ENCODE measurements at places on chromosomes 3 and 15. TPM values are rescaled to one million over a fixed set of nuclear protein-coding genes. Genes with fewer than 3 reads are reported as not detected.

The MTFMT gene
- total RNA-seq: 22.1 TPM

The HIGD2B gene
- not detected for total RNA-seq

The IGDCC3 gene
- total RNA-seq: not detected

The WNT5A gene
- total RNA-seq: 4.4 TPM

The SLC22A13 gene
- total RNA-seq: not detected

The SCG5 gene
- total RNA-seq: 4.9 TPM

The SSUH2 gene
- 0.07 TPM for total RNA-seq

The BFSP2 gene
- not detected for total RNA-seq

The FRMD5 gene
- 3.0 TPM for total RNA-seq

The SIDT1 gene
- total RNA-seq: 0.36 TPM

The NEK10 gene
- total RNA-seq: 0.06 TPM

The GJD2 gene
- not detected for total RNA-seq

DNA sequence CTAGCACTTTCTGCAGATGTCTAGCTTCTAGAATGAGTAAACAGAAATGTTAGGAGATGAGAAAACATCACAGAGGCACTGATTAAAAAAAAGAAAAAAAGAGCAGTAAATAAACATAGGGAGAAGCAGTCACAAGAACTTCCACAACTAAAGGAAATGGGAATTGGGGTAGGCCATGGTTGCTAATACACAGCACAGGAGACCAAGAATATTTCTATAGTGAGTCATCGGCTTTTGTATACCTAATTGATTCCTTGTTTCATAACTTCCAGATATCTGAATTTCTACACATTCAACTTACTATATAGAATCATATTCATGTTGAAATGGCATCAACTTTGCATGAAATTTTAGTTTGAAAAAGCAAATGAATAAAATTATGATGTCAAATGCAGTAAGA is 47.3 kb upstream of the TCF12 start:
- DNase-seq: peak; percentile 50

- no peak for DNase-seq
Observed at GRCh38 chr3:5891711-5892110, 704.2 kb downstream of the EDEM1 start.

DNA sequence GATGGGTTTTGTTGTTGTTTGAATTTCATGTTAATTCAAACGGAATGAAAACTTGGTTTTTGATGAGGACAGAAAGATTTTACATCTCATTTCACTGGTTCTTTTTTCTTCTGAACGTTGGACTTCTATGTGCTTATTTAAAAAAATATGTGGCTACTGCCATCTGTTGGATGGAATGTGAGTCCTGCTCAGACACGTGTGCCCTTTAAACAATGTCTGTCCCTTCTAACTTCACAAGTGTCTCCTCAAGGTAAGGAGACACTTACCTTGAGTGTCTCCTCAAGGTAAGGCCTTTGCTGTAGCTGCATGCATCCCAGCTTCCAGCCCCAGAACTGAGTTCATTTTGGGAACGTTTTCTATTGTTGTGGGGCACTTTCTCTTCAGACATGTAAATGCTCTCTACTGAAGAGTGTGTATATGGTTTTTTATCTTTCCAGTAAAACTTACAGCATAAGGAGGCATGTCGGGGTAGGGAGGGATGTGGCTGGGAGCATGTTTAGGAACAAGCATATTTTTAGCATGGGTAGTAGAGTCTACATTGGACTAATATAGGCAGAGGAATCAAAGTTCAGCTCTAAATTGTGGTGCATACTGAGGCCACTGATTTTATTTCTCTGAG is 63.1 kb upstream of the UBE3A start:
- DNase-seq: peak; percentile 6

DNA sequence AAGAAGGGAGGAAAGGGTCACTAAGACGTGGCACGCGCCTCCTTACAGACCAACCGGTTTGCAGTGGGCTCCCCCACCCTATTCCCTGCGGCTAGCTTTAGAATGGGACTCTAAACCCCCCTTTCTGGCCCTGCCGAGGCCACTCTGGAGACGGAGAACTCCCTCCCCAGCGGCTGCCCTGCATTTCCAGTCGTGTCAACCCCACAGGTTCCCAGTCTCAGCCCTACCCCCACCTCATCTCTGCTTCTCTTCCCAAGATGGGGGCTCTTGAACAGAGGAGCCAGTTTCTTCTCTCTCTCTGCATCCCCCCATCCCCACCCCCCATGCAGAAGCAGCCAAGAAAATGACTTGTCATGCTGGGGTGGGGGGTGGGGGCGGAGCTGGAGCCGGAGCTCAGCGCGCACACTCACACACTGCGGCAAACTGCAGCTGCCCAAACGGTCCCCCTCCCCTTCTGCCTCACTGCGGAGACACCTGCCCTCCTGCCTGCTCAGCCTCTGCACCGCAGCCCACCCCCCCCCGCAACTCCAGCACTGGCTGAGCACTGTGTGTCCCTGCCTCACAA is 871 bp downstream of the MAP1A start:
- no peak for DNase-seq

DNA sequence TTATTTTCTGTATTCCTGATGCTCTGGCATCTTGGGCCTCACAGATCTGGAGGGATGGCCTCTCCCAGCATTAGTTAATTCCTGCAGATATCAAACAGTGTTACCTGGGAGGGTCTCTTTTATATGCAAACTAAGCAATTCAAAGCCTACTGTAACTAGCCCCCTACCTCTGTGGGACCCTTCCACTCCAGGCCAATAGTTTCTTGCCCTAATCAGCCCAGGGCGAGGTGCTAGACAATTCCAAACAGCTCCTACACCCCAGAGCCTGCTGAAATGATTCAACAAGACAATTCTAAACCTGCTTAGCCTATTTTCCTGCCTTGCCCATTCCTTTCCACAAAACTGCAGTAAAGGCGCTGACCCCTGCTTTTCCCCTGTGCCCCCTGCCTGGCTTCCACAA is 106.6 kb upstream of the IGSF10 start:
- DNase-seq: no peak

DNA sequence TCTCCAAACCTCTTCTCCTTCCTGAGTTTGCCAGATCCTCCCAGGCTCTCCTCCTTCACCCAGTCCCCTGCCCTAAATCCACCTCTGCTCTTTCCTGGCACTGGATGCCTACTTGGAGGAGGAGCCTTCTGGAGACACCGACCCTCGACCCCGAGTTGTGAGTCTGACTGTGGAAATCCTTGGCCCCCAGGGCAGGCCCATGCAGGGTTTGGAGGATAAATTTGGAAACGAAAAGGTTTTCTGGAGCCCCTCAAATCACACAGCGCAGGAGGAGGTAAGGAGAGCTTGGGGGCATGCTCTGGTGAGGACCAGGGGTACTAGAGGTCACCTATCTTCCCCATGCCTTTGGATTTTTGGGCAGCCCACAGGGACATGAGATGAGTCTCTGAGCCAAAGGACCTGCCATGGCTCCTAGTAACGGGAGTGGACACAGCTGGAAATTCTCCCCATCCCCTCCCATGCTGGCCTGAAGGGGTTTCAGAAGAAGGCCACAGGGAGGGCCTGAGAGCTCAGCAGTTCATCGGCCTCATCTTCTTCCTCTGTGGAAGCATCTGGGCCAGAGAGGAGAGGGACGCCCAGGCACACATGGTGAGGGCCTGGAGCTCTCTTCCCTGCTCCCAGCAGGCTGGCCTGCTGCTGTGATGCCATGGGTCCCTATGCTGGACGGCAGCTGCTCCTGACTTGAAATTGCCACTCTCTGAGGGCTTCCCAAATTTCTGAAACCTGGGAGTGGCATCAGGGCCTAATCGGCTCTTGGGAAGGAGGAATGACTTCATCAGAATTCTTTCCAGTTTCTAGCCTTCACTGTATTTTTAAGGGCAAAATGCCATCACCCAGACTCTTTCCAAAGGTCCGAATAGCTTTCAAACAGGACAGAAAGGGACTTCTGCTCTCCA is 68.6 kb upstream of the ITGA11 start:
- no peak for DNase-seq

GRCh38 chr15:72184165-72184811 is 13.3 kb downstream of the GRAMD2A start:
- DNase-seq: peak; percentile 66

GRCh38 chr3:171718493-171719185 is 91.6 kb downstream of the PLD1 start:
- DNase-seq: no peak

- no peak for DNase-seq
Observed at GRCh38 chr15:31434275-31434587, 107.6 kb downstream of the KLF13 start.

DNA sequence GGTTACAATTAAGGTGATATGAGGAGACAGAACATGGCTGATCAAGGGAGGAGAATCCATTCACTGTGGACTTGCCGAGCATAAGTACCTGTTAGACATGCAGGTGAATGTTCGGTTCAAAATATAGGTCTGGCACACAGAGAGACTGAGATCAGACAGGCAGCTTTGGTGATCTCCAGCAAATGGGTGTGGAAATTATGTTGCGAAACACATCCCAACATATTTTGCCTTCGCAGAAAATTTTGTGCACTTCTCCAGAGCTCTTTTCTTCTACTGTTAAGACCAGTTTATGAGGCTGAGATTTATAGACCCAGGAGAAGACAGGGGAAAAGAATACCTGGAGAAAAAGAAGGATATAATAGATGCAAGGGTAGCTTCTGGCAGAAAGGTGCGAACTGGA is 183.2 kb downstream of the NEK10 start:
- DNase-seq: no peak

- no peak for DNase-seq
Observed at GRCh38 chr3:17755836-17756235, 13.4 kb upstream of the TBC1D5 start.

DNA sequence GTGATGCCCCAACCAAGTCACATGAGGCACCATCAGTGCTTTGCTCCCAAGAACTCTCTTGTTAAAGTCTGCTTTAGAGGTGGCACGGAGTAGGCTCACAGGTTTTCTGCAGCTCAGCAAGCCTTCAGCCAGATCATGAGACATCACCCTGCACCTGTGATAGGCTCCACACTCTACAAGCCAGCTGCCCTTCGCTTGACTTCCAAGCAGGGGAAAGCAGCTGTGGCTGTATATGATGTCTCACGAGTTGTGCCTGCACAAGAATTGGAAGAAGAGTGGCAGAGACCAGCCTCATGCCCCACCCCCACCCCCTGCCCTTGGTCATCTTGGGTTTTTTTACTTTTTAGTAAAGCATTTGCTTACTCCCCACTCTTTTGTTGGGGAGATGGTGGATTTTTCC is 22.5 kb downstream of the MRPS11 start:
- DNase-seq: no peak

DNA sequence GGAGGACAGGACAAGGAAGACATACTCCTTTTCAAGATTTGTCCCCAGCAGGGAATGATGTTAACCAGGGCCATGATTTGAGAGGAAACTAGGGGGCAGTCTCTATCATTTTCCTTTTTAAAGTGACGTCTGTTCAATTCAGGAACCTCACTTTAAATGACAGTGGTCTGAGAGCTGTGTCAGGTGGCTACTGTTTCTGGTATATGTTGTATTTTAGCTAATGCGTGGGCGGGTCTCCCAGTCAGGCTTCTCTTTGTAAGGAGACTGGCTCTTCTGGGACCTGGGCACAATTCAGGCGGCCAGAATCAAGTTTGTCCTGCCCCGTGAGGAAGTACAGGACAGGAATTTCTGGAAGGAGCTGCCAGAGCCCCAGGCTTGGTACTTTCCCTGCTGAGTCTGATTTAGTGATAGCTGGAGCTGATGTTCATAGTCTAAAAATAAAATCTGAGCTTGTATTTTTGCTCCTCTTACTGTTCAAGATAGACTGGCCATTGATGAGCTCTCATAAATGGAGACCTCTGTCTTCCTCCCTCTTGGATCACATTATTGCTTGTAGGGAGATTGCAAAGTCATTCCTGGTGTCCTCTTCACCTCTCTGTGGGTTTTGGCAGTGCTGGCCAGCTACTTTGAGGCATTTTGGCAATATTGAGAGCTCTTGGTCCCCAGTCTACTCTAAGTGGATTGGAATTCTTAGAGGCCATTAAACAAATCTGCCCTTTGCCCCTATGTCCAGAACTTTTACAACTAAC is 25.6 kb downstream of the SQOR start:
- DNase-seq: no peak

- peak; percentile 47 for DNase-seq
Observed at GRCh38 chr3:154886437-154886836, 193.7 kb upstream of the MME start.

DNA sequence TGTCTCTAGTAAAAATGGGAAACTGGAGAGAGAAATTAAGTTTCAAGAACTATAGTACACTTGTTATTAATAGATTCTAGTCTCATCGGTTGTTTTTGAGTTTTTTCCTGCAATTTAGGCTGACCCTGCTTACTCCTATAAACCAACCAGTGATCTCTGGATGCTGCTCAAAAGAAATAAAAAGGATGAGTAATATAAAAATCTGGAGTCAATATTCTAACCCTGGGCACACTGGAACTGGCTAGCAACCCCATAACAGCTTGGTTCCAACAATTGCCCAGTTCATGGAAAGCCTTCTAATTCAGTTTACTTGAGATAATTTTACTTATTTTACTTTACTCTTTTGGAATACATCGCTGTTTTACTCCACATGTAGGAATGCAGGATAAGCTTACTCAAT is 211.6 kb downstream of the GBE1 start:
- no peak for DNase-seq

- no peak for DNase-seq
Observed at GRCh38 chr15:31457631-31458526, 131.2 kb downstream of the KLF13 start.

GRCh38 chr15:91348752-91349500 is 248.9 kb downstream of the SV2B start:
- peak; percentile 50 for DNase-seq

DNA sequence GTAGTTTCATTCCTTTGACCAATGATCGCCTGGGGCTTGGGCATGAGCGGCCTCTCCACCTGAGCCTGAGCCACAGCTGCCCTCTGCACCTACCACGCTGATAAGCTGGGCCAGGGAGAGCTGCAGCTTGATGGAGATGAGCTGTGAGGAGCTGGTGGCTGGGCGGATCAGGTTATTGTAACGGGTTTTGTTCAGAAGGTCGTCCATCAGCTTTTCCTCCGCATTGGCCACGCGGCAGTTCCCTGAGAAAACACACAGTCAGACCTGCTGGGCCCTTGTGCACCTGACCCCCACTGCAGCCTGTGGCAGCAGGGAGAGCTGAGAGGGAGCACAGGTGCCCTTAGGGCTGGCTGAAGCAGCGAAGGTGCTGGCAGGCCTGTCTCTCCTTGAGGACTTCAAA is 5.7 kb downstream of the CHRNB4 start:
- DNase-seq: no peak

All from epithelial cell of proximal tubule (primary cell).